ENCODE measurements at places on chromosomes 2 and 18.

GRCh38 chr18:50096766-50097435 lies 98.0 kb downstream of the MYO5B start:
- DNase-seq: no peak

GRCh38 chr2:217790681-217791392 lies 212.0 kb downstream of the TNS1 start:
- no peak for DNase-seq

GRCh38 chr2:10179422-10179821 lies 56.9 kb downstream of the RRM2 start:
- DNase-seq: no peak

GRCh38 chr2:57760381-57760801 lies 286.2 kb upstream of the VRK2 start:
- no peak for DNase-seq

GRCh38 chr2:139031722-139032121 lies 251.5 kb upstream of the NXPH2 start:
- no peak for DNase-seq

DNA sequence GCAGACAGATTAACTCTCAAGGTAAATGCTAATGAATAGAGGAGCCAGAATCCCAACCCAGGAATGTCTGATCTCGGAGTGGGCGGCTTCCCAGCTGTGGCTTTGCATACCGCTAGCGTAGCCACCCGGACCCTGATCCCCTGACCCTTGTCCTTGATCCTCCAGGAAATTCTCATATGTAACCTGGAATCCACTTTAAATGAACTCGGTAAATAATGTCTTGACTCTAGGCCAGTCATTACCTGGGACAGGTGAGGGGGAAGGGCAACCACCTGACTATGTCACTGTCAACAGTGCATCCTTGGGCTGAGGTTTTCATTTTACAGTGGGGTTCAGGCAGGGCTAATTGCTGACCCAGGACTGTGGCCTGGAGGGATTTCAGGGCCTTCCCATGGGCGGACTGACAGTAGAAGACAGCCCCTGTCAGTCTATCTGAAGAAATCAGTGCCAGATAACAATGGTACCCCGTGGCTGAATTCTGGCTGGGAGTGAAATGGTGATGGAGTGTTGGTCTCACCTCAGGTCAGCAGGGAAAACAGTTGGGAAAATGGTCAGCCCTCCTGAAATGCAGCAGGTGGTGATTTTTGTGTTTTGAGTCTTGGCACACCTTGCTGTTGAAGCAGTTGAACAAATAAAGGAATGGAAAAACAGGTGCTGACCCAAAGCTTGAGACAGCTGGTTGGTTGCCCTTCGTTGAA lies 9.6 kb downstream of the ACKR3 start:
- no peak for DNase-seq
